Mesendoderm (in vitro differentiated cells): ENCODE measurements at places on chromosomes 6 and 20.

DNA sequence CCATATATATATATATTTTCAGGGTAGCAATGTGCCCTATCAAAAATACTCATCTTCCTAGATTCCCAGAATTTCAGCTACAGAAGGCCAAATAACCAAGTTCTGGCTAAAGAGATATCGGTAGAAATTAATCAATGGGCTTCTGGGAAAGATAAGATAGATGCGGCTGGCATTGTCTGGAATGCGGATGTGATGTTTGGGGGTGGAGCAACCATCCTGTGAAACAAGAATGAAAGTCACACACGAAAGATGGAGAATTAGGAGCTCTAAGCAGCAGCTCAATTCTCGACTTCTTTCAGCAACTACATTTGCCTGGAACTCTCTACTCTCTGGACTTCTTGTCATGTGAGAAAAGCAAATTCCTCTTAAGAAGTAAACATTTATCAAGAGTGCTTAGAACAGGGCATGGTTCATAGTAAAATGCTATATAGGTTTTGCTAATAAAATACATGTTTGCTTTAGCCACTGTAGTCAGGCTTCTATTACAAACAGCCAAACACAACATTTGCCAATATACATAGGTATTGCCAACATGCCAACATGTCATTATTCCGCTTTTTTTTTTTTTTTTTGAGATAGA is 90.8 kb downstream of the CLIC5 start:
- peak; percentile 68 for DNase-seq

GRCh38 chr20:32516583-32517517 is 68.3 kb downstream of the NOL4L start:
- peak; percentile 69 for DNase-seq

GRCh38 chr6:164418262-164418588 is 891.2 kb downstream of the C6orf118 start:
- DNase-seq: no peak

DNA sequence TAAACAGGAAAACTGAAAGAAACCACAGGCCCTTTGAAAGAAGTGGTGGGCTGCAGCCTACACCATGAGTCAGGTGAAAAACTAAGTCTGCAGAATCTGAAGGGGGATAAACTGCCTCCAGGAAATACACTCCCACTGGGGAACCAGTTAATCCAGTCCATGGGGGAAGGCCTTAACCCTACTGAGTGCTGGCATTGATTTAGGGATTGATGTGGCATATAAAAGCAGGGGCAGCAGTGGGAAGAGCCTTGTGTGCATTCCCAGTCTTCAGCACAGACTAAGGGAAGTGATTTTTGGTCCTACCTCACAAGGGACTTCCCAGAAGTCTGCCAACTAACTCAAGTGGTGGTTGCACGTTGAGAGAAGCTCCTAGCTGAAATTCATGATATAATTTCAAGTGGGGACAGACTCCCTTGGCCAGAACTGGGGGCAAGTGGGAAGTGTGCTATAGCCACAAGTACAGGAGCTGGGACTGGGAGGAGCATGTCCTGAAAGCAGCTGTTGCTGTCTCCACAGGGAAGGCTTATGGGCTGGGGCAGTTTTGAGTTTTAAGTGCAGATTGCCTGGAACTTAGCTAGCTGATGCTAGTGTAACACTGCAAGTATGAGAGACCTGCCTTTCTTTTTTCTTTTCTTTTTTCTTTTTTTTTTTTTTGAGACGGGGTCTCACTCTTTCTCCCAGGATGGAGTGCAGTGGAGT is 31.2 kb downstream of the CITED2 start:
- no peak for DNase-seq

DNA sequence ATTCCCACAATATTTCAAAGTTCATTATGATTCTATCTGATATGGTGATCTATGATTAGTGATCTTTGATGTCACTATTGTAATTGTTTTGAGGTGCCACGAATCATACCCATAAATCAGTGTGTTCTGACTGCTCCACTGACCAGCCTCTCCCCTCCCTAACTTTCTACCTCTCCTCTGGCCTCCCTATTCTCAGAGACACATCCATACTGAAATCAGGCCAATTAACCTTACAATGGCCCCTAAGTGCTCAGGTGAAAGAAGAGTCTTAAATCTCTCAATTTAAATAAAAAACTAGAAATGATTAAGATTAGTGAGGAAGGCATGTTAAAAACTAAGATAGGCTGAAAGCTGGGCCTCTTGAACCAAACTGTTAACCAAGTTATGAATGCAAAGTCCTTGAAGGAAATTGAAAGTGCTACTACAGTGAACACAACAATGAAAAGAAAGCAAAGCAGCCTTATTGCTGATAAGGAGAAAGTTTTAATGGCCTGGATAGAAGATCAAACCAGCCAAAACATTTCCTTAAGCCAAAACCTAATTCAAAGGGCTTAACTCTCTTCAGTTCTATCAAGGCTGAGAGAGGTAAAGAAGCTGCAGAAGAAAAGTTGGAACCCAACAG is 196.9 kb upstream of the SHLD1 start:
- DNase-seq: no peak

DNA sequence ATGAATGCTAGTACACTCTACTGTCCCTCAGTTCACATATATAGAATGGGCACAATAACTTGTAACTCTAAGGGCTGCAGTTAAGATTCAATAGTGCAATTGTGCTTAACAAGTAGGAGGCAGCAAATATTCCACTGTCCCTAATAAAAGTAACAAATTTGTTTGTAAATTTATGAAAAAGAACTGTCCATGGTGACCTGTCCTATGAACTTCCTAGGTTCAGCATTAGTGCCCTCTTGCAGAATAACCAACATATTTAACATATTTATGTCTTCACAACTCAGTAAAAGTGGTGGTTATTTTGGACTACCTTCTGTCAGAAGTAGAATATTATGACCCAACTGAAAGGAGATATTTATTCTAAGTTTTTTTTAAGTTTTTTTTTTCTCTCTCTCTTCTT is 327.8 kb downstream of the CENPW start:
- no peak for DNase-seq

DNA sequence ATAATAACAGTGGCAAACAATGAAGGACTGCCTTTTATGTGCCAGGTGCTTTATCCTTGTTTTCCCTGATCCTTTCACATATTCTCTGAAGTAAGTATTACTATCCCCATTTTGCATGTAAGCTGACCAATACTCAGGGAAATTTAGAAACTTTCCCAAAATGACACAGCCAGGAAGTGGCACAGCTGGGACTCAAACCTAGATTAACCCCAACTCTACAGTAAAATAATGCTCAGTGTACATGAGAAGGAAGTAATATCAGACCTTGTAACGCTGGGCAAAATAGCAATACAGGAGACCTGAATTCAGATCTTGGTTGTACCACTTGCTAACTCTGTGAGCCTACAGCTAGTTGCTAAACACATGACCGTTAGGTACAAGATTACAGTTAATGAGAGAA is 26.8 kb upstream of the NRSN1 start:
- no peak for DNase-seq

- DNase-seq: peak; percentile 78
Observed at GRCh38 chr20:33291830-33292355, 8.9 kb downstream of the BPIFB1 start.

DNA sequence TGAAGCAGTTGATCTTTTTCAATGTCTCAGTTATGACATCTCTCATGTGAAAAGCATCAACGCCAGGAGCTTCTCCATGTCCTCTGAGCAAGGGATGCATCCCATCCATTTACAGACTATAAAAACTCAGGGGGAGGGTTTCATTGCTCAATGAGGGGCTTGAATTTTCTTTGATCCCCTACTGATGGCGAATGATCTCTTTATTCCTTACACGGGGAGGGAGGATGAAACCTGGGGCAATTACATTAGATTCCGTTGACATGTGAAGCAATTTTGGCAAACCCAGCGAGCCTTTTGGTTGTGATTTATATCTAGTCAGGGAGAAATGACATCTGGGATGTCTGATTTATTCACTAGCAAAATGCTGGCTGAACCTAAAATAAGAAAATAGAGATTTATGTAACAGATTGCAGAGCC is 268.9 kb downstream of the HIVEP2 start:
- DNase-seq: no peak

- no peak for DNase-seq
Observed at GRCh38 chr20:64232794-64233193, 22.8 kb upstream of the PCMTD2 start.

DNA sequence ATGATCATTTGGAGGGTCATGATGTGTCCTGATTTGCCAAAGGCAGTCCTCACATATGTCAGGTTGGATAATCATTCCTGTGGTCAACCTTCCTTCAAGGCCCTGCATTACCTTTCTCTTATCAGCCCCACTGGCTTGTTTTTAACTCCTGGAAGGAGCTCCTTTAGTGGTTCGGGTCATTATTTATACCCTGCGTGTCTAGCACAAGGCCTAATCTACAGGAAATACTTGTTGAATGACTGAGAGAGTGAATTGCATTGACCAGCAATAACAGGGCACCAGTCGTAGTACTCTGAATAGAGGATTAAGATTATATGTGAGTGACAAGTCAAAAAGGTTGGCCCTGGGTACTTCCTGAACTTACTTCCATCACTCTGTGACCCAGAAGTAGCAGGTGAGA is 4.5 kb downstream of the HIVEP2 start:
- peak; percentile 63 for DNase-seq

- no peak for DNase-seq
Observed at GRCh38 chr6:92364948-92365541, 1054.3 kb downstream of the EPHA7 start.

GRCh38 chr6:116439522-116440051 is 21.6 kb upstream of the CALHM6 start:
- peak; percentile 42 for DNase-seq

DNA sequence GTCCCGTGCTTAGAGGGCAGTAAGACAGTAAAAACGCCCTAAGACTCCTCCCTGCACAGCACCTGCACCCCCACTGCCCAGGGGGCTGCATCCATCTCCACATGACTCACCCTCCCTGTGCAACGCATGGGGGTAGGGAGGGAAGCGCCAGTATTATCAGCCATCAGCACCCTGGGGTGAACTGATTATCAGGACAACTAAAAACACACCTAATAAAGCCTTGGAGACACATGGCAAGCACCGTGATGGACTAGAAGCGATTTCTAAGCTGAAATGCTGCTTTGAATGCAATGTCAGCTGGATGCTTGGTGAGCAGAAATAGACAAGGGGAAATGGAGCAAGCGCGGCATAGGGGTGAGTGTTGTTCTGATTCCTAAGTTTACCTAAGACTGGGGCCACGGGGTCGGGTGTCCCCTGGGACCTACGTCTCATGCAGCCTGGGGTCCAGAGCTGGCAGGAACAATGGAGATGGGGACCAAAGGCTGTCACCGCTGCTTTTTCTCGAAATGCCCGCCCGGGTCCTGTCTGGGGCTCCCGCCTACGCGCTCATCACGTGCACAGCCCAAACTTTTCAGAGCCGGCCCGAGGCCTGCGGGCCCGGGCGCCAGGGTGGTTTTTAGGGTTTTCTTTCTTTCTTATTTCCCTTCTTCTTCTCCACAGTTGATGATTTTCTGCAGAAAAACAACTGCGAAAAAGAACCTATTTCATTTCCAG is 702 bp upstream of the TNFAIP3 start:
- peak; percentile 55 for DNase-seq

GRCh38 chr6:113649880-113650609 is 207.1 kb upstream of the MARCKS start:
- DNase-seq: no peak

GRCh38 chr6:163263998-163264661 is 150.4 kb upstream of the QKI start:
- peak; percentile 22 for DNase-seq

- peak; percentile 14 for DNase-seq
Observed at GRCh38 chr6:154276810-154277628, 79.6 kb downstream of the IPCEF1 start.

- DNase-seq: no peak
Observed at GRCh38 chr20:47775841-47776240, 9.4 kb downstream of the SULF2 start.

DNA sequence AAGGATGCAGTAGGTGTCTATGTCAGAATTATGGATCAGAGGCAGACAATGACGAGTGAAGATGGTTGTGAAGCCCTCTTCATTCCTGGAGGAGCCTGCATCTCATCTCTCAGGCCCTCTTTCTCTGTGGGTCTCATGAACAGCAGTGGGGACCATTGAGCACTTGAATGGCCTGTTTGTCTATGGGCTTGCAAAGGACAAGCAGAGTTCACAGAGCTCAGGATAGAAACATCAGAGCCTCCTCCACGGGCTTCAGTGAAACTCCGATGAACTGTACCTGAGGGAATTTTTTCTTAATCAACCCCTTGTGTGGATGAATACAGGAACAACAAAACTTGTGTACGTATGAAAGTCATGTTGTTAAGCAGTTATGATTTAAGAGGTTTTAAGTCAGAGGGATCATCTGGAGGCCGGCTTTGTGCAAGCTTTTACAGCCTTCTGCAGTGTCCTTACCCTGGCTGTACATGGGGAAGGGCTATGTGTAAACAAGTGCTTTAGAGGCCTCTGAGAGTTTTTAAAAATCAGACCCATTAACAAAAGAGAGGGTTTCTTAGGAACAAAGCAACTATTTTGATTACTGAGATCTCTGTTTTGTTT is 29.7 kb upstream of the PI16 start:
- DNase-seq: no peak

DNA sequence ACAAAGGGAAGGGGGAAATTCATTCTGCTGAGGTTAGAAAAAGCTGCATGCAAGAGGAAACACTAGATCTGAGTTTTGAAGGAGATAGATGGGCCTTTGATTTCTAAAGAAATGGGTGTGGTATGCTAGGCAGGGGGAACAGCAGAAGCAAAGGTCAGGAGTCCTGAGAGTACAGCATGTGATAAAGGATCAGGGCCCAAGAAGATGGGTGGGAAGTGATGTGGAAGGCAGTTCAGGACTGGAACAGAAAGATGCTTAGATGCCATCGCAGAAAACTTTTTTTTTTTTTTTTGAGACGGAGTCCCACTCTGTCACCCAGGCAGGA is 126.2 kb downstream of the ALDH8A1 start:
- no peak for DNase-seq

DNA sequence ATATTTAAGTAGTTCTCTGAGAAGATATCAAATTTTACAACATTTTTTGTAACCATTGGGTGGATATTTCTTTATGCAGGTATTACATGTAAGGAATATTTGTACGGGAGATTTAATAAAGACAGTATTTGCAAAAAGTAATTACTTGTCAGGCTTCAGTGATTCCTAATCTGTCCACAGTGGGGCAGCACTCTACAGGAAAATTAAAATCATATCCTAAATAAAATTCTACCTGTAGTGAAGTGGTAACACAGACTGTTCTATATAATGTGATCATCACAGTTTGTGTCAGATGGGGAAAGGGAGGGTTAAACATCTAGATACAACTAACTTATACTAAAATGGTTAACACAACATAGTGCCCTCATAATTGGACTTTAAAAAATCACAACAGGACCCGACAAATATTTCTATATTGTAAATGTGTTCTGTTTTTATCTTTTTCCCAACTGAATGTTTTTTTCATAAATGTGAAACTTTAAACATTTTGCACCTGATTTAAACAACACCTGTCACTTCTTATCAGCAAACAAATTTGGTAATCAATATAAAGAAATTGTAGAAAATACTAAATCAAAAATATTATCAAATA is 145.6 kb upstream of the MANEA start:
- DNase-seq: peak; percentile 37
